NCI-H1105 (cell line): ENCODE measurements at places on chromosomes 1 and 21.

DNA sequence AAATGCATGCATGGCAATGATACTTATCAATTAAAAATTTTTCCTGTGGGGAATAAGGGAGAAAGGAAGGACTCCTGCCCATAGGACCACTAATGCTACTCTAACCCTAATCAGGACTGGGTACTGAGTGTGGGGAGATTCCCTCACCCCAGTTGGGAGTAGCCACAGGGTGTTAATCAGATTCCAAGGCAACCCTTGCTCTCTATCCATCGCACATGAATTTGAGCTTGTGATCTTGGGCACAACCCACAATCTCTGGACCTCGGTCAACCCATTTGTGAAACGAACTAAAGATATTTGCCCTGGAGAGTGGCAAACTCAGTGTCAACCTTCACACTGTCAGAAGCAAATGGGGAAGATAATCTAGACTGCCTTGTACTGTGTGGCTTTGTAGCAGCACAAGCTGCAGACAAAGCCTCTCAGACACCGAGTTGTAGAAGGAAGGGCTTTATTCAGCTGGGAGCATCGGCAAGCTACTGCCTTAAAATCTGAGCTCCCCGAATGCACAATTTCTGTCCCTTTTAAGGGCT lies 69.5 kb downstream of the SERINC2 start:
- DNase-seq: no peak

GRCh38 chr1:62077821-62078220 lies 116.8 kb upstream of the L1TD1 start:
- DNase-seq: no peak

DNA sequence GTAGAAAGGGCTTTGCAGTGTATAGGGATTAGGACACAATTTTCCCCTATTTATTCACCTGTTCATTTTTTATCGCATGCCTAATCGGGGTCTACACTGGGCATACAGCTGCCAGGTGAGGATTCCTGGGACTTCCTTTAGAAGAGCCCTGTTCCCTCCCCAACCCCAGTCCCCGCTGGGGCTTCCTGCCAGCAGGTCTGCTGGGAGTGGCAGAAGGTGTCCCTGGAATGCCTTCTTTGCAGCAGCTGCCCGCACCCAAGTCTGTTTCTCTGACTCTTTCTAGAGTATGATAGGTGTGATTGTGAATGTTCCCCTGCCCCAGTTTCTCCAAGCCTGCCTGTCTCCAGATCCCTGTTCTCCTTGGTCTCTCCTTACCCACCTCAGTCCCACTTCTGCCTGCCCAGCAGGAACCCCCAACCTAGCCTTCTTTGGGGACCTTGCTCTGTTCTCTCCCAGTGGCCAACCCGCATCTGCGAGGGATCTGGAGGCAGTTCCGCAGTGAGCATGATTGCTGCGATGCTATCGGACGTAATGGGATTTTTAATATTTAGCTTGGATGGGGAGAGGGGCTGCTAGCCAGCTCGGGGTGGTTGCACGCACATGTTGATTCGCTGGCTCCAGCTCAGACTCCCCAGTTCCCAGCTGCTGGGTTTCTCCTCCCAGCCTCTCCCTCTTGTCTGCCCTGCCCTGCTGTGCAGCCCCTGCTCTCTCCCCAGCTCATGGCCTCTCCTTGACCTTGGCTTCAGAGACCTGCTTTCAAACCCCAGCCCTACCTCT lies 79.8 kb downstream of the EPHB2 start:
- no peak for DNase-seq

DNA sequence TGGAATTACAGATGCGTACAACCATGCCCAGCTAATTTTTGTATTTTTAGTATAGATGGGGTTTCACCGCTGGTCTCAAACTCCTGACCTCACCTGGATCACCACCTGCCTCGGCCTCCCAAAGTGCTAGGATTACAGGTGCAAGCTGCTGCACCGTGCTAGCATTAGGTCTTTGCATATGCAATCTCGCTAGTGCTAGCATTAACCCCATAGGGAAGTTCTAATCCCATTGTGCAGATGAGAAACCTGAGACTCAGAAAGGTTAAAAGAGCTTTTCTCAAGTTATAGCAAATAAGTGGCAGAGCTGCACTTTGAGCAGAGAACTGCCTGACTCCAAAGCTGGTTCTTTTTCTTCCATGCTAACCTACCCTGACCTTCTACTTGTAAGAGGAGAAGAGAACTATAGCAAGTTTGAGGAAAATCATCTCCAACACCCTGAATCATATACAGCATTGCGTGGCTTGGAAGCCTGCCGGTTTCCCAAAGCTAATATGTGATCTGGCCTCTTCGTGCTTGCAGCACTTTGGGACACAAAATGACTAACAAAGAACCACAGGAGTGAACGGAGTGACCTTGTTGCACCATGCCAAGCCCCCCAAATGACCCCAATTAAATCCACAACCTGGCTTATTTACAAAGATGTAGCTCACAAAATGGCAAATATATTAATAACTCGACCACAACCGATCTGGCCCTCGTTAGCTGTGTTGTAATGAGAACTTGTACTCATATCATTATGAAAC lies 185.1 kb downstream of the TM2D1 start:
- DNase-seq: no peak

DNA sequence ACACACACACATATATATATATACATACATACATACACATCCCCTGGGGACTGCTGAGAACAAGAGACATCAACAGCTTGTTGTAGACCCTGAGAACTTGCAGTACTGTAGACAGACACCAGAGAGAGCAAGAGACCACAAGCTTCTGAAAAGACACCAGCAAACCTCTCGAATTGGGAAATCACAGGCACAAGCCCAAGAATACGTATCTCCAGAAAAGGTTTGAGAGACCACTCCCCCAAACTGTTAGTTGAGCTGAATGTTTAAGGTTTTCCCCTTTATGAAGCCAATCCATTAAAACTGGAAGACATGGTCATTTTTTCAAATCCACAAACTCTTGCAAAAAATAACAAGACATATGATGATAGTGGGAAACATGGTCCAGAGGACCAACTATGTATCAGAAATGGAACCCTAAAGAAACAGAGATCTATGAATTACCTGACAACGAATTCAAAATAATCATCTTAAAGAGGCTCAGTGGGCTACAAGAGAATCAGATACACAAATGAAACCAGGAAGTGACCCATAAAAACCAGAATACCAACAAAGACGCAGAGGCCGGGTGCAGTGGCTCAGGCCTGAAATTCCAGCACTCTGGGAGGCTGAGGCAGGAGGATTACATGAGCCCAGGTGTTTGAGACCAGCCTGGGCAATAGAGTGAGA lies 45.1 kb downstream of the SLC2A1 start:
- DNase-seq: peak; percentile 72

DNA sequence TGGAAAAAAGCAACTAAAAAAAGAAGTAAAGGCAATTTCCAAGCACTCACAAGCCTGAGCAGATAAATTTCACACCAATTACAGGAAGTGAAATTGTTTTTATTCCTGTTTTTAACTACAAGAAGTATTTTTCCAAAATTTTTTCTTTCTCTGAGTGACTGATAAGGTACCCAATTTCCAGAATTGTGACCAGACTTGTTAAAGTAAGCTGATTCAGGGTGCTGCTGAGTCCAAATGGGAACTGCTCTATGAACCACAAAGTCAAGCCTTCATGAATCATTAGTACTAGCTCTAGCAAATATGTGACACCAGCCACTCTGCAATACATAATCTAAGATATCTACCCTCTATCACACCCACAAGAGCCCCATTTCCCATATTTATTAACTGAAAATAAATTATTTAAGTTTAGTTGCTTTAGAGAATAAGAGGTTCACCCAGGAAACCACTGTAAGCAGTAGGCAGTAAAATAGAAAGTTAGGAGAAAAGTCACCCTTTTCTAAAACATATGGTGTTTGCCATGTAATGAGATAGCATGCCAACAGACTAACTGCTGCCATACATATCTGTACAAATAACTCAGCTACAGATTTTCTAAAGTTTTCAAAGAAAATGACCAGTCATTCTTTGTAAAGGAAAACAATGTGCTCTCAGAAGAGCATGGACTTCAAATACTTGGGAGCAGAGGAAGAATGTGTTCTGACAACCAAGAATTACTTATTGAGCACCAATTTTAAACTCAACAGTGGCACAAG lies 43.1 kb upstream of the TNFSF18 start:
- no peak for DNase-seq

DNA sequence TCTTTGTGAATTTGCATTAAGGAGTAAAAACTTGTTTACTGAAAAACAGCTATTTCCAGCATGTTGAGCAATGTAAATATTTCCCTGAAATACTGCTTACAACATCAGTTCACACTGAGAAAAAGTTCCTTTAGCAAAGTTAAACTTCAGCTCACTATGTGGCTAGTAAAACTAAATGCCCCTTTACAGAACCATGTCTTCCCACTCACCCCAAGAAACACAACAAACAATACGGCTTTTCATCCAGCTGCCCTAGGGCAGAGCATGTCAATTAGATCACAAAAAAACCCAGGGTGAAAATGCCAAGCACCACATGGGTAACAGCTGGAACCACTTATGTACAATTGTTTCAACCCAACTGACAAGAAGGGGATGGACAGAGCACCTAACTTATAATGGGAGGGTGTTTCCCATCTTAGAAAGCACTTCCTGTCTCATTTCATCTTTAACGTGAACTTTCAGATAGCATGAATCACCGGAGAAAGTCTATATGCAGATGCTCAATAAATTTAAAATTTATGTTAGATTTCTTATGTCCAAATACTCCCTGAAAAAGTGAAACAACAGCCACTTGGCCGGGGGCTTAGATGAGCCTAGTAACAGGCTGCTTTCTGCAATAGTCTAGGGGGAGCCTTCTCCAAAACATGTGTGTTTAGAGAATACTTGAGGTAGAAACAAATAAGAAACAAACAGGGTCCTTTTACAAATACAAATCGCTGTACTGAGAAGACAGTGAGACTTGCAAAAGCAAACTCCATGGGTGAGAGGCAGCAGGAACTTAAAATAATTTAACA lies 6.6 kb downstream of the NID1 start:
- no peak for DNase-seq

DNA sequence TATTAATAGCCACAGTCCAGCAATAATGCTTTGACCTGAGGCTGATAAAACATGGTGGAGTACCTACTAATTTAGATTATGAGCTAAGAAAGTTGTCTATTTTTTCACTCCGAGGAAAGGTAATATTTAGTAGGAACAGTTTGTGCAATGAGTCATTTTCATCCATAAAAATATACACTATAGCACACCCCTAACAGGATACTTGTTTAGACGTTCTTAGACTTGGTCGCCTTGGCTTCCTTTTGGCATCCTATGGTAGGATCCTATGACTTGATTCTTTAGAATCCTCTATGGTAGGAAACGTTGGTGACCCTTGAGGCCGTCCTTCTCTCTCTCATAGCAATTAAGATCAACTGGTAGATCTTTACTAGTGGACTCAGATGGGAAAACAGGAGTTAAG lies 81.8 kb downstream of the RGS7 start:
- no peak for DNase-seq

DNA sequence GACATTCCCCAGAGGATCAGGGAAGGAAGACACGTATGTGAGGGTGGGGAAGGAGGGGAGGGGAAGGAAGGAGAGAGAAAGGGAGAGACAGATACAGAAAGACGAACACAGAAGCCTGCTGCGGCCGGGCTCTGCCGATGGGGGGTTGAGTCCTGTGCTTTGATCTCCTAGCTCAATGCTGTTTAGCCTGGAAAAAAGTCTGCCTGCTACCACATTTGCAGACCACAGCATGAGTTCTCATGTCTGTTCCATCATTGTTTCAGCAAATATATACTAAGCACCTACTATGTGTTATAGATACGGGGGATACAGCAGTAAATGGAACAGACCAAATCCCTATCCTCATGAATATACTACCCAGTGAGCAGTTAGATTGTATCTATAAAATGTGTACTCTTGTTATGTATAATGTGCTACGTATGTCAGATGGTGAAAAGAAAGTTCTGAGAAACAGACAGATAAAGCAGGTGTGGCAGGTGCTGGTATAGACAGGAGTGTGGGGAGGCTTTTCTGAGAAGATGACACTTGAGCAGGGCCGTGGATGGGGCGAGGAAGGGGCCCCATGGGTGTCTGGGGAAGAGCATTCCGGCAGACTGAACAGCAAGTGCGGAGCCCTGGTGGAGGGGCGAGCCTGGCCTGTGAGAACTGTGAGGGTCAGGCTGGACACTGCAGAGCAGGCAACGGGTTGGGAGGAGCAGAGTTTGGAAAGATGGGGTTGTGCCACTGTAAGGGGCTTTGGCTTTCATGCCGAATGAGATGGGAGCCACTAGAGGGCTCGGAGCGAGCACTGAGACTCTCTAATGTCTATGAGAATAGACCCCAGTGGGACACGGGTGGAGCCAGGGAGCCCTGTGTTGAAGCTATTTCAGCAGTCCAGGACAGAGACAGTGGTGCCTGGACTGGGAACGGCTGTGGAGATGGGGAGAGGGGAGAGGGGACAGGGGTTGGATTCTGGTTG lies 34.1 kb downstream of the KIAA1614 start:
- no peak for DNase-seq

- no peak for DNase-seq
Observed at GRCh38 chr21:32088471-32088870, 190.4 kb downstream of the MIS18A start.

DNA sequence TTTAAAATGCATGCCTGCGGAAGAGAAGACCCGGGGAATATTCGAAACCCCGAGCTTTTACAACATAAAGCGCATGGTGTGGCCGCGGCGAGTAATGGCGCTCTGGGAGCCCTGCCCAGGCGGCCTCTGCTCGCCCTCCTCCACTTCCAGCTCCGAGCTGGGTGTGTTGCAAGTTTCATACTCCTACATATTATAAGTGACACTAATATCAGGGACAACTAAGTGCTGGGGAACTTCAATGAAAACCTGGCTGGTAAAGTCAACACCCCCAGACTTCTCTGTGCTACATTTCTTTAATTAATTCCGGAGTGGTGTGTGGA lies 11.8 kb downstream of the SIM2 start:
- no peak for DNase-seq

DNA sequence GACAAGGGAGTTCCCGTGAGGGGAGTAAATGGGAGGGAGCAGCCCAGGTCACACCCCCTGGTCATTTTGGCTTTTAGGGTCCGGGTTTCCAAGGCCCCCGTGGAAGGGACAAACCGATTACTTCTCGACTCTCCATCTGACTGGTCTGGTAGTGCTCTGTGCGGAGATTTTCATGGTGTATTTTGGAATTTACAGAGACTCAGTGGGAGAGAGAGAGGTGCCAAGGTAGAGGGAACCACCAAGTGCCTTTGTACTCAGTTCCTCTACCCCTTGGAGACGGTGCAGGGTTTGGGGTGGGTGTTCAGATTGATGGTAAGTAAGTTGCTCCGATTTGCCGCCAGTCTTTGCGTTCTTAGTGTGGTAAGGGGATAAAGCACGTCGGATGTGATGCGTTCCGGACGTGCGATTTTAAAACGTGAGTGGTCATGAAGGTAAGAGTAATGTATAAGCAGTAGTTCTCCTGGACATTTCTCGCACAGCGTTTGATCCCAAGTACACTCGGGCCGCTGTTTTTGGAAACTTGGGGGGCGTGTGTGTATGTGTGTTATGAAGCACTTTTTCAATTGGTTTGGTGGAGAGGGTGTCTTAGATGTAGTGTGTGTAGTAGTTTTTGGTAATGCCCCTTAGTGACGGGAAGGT lies 682 bp downstream of the SUCO start:
- no peak for DNase-seq

- DNase-seq: no peak
Observed at GRCh38 chr1:2086446-2087078, 36.4 kb downstream of the PRKCZ start.

GRCh38 chr1:154418062-154418921 lies 13.1 kb downstream of the IL6R start:
- DNase-seq: peak; percentile 1

GRCh38 chr1:244102046-244102445 lies 51.0 kb downstream of the ZBTB18 start:
- no peak for DNase-seq
